ENCODE measurements at places on chromosomes 12 and 14.

DNA sequence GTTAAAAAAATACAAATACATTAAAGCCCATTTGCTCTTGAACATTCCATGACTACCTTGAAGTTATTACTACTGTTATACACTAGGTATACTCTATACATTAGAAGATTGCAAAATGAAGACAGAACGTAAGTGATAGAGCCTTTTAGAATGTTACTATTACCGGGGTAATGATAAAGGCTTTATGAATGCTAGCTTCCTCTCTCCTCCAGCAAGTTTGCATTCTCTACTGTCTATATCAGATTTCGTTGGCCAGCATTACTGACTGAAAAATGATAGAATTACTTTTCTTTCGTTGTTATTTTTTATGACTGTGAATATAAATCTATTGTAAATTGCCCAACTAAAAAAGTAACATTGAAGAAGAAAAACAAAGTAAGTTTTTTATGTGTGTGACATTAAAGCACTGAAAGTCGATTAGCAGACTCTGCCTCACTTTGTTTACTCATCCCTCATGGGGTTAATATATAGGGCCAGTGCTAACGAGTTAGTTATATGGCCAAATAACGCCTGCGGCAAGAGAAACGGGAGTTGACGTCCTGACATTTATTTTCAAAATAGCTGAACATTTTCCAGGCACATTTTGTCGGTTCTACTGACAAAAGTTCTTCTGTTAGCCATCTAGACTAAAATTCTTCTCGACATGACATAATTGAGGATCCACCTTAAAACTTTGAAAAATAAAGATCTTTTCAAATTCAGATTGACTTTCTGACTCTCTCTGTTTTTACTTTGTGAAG, 163.8 kb upstream of the KITLG start:
- DNase-seq = no peak

- no peak for DNase-seq
Measured at GRCh38 chr12:125069616-125070015, 4.4 kb downstream of the AACS start.

DNA sequence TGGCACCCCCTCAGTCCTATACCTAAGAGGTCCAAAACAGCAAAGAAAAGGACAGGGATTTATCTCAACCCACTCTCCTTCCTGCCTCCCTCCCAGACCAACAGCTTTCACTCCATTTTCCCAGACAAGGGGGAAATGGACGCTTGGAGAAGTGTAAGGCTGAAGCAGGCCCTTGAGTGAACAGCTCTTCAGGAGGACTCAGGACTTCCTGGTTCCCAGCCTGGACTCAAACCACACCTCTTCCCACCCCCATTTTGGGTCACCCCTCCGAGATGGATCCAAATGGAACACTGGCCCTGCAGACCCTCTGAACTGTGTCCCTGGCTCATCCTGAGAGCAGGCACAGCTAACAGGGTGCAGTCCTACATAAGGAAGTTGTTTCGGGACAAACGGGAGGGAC, 2.7 kb downstream of the KMT2D start:
- no peak for DNase-seq

GRCh38 chr14:75042035-75042434, 9.2 kb downstream of the MLH3 start:
- DNase-seq = no peak

GRCh38 chr12:4037747-4038312, 164.6 kb upstream of the PARP11 start:
- DNase-seq = peak; percentile 20

GRCh38 chr12:123937707-123938591, 34.7 kb downstream of the CCDC92 start:
- no peak for DNase-seq

GRCh38 chr14:35223927-35224326, 68.3 kb upstream of the PSMA6 start:
- no peak for DNase-seq

- no peak for DNase-seq
Measured at GRCh38 chr14:23129759-23130316, 10.8 kb upstream of the CEBPE start.

GRCh38 chr12:43118881-43119280, 433.1 kb downstream of the ADAMTS20 start:
- DNase-seq = no peak

GRCh38 chr12:27464220-27464554, 17.7 kb downstream of the SMCO2 start:
- no peak for DNase-seq

- no peak for DNase-seq
Measured at GRCh38 chr12:19382563-19382962, 56.7 kb upstream of the AEBP2 start.

GRCh38 chr12:131018019-131018620, 64.4 kb downstream of the ADGRD1 start:
- DNase-seq = no peak

- no peak for DNase-seq
Measured at GRCh38 chr12:28065889-28066630, 93.5 kb upstream of the PTHLH start.

GRCh38 chr12:130053651-130054069, 108.6 kb upstream of the FZD10 start:
- no peak for DNase-seq

DNA sequence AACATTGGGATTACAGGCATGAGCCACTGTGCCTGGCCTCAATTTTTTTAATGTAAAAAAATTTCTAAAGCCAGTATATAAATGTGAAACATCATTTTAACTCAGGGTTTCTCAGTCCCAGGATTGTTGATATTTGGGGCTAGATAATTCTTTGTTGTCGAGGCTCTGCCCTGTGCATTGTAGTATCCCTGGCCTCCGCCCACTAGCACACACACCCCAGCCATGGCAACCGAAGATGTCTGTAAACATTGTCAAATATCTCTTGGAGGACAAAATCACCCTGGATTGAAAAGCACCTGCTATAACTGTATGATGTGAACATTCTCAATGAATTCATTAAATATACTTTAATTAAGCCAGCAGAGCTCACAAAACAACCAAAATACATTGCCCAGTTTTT, 8.4 kb upstream of the CIT start:
- no peak for DNase-seq

- DNase-seq = no peak
Measured at GRCh38 chr14:36952689-36953088, 219.7 kb downstream of the SLC25A21 start.

DNA sequence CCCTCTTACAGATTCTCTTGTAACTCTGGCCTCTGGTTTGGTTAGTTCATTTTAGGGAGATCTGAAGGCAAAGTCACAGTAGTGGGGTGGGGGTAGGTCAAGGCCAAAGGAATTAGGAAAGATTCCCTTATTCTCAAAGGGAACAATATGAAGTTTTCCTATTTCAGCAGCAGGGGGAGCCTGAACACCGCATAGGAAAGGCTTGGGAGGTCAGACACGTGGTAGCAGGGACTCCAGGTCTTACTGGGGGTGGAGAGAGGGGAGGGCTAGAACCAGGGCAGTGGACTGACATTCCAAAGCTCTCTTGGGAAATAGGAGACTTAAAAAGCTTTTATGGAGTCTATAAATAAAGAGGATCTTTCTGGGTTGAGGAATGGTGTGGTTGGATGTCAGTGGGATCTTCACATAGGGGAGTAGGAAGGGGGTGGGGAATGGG, 1.3 kb downstream of the ZC3H10 start:
- DNase-seq = no peak

DNA sequence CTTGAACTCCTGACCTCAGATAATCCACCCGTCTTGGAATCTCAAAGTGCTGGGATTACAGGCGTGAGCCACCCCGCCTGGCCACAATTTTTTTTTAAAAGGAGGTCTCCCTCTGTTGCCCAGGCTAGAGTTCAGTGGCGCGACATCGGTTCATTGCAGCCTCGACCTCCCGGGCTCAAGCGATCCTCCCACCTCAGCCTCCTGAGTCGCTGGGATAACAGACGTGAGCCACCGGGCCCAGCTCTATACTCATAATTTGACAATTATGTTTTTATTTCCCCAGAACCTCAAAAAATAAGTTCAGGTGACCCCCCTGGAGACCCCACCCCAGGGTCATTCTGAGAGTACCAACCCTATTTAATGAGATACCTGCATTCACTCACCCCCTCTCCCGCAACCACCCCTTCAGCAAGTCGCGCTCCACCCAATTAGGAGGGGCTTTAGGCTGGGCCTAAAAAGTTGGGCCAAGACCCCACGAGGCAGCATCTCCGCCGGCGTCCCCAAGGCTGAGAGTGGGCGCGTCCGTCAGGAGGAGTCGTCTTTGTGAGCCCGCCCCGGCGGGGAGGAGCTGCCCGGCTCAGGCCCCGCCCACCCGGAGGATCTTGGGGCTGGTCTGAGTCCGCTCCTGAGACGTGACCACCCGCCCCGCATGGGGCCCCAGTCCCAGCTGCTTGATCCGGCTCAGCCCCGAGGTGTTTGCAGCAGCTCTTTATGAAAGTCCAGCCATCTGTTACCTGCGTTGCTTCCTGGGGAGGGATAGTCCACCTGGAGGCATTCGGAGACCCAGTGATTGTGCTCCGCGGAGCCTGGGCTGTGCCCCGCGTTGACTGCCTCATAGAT, at the start of gene ANKRD33:
Gene ANKRD33 (plus strand): TSS at position 628 of the 840 bp plus-strand sequence. CDS start 84 bp downstream, at position 712.
- no peak for DNase-seq

GRCh38 chr12:18430425-18431048, 169.2 kb downstream of the PIK3C2G start:
- DNase-seq = no peak

GRCh38 chr12:53046655-53047220, 3.1 kb upstream of the TNS2 start:
- peak; percentile 87 for DNase-seq

GRCh38 chr14:32059702-32060101, 17.4 kb upstream of the ARHGAP5 start:
- no peak for DNase-seq

- no peak for DNase-seq
Measured at GRCh38 chr14:61121355-61121787, 140.3 kb downstream of the SLC38A6 start.

DNA sequence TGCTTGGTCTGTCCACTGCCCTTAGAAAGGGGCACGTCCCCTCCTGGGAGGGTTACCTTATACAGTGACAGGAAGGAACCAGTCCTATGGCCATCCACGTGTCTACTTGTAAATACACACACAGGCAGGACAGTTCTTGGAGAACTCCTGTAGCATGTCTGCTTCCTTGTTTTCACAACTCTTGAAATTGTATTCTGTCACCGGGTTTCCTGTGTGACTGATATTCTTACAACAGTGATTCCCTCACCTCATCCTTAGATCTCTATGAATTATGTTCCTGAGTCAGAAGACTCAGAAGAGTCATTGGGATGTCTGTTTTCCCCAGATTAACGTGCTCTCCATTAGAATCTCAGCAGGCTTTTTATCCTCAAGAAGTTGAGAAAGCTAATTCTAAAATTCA, 44.1 kb upstream of the DYNC1H1 start:
- no peak for DNase-seq

GRCh38 chr14:49796025-49796424, 28.1 kb downstream of the KLHDC2 start:
- DNase-seq = no peak

GRCh38 chr14:81211844-81212243, 8.9 kb downstream of the GTF2A1 start:
- DNase-seq = no peak

DNA sequence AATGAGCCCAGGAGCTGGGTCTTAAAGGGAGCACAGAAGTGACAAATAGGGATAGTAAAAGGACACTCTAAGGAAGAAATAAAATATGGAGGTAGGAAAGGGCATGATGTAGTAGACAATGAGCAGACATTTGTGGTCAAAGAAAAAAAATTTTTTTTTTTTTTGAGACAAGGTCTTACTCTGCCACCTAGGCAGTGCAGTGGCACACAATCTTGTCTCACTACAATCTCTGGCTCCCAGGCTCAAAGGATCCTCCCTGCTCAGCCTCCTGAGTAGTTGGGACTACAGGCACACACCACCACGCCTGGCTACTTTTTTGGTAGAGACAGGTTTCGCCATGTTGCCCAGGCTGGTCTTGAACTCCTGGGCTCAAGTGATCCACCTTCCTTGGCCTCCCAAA, 8.5 kb downstream of the FKBP3 start:
- no peak for DNase-seq

DNA sequence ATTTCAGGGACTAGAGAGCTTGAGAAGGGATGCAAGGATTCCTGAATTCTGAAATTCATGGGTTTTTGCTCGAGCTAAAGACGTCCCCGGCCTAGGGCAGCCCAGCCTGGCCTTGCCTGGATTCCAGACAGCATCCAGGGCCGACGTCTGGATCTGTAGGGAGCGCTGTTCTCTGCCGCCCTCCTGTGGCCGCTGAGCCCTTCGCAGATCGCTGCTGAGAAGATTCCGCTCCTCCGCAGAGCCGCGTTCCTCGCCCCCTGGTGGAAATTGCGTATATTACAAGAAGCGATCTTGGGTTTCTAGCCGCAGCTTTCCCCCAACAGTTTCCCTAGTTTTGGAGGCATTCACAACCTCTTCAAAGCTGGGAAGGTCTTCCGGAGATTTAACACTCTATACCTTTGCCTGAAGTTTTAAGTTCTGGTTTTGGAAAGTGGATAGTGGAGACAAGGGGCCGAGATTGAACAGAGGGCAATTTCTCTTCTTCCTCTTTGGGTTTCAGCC, 5.1 kb downstream of the CISTR start:
- peak; percentile 85 for DNase-seq

DNA sequence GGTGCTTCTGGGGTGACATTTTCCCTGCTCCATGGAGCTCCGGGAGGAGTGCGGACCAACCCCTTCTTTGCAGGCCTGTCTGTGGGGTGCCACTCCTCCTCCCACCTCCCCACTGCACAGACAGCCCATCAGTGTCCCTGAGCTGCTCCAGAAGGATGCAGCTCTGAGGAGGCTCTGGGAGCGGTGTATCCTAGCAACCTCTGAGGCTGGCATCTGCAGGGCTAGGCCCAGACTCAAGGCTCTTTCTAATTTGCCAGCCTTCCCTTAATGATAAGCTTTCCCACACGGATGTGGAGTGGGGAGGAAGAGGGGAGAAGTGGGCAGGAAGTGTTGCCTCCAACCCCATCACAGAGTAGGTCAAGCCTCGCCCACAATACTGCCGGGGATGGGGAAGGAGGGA, 59.7 kb downstream of the CALM1 start:
- DNase-seq = no peak

DNA sequence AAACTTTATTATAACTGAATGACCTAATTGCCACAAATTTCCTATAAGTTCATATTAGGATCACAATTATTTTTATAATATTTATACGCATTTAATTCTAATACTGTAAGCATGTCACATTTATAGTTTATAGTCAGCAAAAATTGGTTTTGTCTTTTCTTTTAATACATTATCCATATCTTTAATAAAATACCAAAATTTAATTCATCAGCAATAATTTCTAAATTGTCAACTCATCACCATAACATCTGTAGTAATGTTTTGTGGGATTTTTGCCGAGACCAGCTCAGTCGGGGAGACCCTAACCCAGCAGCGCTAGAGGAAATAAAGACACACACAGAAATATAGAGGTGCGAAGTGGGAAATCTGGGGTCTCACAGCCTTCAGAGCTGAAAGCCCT, 254.2 kb downstream of the KIF21A start:
- no peak for DNase-seq

DNA sequence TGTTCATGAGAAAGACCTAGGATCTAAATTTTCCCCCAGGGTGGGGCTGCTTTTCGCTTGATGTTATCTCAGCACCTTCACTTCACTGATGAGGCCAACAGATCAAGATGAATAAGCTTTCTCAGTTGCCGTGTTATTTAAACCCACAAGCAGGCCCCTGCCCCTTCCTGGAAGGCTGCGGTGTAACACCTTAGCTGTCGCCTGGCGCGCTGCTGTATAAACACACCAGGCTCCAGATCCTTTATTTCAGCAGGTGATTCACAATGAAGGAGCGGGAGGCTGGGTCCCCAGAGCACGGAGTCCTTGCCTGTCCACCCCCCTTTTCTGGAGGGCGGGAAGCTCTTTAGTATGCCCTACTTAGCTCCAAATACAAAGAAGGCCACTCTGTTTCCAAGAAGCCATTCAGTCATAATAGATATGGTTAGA, 515.4 kb downstream of the FUT8 start:
- no peak for DNase-seq

Measured in nucleus accumbens (tissue), 56 donors.